EH (cell line): ENCODE measurements at places on chromosomes 7 and 10.

DNA sequence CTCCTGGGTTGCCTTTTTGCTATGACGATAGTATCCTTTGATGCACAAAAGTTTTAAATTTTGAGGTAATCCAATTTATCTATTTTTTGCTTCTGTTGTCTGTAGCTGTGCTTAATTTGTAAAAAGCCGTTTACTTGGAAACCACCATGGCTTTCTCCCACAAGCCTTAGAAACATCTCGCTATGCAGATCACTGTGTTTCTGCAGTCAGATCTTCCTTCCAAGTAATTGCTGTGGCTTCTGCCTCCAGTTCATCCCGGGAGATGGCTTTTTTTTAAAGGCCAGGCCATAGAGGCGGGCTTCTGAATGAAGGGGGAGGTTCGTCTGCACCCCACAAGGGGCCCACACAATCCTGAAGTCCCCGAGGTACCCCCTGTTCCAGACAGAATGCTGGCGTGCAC lies 48.3 kb upstream of the OCM2 start:
- DNase-seq = no peak

DNA sequence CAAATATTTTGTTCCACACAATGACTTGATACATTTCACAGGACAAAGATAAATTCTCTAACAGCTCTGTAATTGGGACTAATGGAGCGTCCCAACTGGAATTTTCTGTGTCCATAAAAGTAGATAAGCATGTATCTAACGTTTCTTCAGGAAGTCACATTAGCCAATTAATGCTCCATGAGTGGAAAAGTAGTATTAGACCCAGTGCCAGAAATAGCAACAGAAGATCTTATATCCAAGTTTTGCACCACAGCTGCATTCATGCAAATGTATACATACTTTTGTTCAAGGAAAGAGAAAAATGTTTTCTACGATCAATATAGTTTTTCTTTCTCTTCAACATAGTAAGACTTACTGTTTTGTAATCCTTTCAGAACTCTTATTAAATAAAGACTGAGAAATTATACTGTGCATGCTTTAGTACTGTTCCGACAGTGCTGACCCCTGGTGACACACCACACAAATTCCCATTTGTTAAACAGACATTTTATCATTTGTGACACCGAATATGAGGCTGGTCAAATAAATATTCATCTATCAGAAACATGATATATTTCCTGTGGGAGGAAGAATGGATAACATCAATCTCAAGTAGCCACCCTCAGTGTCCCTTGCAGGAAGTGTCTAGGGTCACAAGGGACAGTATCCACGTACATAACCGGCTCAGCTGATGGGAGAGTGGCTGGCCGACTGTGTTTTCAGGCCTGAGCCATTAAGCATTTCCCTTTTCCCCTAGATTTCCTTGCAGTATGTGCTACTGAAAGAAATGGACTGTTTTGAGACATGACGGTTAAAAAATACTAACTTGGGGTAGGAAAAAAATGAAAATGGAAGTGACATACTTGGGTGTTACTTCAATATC lies 102.1 kb upstream of the RSU1 start:
- DNase-seq = no peak

DNA sequence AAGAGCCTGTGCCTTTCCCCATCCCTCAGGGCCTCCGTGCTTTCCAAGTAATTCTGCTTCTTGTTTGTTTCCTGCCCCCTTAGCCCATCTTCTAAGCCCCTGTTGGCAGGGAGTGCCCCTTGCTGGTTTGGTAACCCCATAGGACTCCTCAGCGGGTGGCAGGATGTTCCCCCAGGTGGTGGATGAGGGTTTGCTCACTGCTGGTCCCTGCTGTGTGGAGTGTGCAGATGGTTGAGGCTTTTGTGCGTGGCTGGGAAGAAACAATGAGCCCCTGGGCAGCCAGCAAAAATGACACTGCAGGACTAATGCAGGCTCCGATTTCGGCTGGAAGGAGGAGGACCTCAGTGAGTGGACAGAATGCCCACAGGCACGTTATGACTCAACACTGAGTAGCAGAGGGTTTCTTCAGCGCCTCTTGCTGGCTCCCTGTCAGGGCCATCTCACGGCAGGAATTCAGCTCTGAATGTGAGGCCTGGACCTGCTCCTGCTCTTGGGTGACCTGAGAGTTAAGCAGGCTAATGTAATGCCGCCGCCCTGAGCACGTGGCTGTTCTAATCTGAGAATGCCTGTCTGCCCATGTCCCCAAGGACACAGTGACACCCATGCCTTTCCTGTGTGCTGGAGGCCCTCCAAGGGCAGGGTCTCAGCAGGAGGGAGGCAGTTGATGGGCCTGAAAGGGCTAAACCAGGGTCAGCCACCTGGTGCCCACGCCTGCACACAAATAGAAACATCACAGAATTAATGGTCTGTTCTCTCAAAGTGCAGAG lies 16.6 kb downstream of the BAG3 start:
- DNase-seq = peak; percentile 99

DNA sequence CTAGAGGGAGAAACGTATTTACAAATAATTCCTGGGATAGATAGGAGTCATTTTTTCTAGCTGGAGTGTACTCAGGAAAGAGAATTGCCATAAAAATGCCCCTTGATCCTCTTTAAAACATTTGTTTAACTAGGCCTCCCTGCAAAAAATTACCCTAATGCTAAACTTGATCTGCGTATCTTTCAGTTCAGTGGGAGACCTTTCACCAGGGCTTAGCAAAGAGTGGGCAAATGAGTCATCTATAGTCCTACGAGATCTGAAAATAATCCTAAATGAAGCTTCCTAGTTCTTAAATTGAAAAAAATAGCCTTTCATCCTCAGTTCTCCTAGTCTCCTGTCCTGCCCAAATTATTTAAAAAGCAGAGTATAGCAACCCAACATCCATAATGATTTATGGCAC lies 198.6 kb upstream of the FRMD4A start:
- no peak for DNase-seq

DNA sequence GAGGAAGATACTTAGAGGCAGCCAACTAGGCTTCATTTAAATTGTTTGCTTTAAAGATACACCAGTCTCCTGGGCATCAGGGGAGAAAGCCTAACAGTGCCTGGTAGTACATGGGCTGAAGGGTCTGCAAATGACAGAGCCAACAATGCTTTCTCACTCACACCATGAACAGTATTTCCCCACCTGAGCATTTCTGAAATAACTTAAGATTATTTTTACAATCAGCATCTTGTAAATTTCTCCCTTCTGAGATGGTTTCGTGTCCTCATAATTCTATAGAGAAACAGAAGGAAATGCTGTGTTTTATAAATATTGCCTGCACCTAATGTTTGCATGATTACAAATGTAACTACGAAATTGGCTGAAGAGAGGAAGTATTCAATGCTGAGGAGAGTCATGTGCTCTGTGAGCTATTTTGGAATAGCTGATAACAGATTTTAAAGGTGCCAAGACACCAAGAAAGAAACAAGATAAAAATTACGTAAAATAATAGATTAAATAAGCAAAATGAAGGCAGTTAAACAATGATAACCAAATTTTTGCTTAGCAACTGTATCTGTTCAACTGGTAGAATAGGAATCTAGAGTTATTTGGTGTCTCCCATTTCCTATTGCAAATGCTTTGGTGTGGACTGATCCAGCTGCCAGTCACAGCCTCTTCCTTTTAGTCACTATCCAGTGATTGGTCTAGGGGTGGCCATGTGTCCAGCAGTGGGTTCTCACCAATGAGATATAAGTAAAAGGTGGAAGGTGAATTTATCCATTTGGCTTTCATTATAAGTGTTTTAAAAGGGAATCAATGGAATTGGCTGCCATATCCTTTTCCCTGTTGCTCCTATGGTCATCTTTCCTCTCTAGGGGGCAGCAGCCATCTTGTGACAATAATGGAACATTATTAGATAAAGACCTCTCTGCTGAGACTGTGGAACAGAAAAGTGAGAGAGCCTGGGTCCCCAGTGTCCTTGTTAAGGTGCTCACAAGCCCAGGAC lies 167.9 kb upstream of the SLC26A5 start:
- peak; percentile 24 for DNase-seq

- DNase-seq = peak; percentile 100
These were observed 4.6 kb upstream of the SERPINE1 start for GRCh38 chr7:101121991-101122932.

DNA sequence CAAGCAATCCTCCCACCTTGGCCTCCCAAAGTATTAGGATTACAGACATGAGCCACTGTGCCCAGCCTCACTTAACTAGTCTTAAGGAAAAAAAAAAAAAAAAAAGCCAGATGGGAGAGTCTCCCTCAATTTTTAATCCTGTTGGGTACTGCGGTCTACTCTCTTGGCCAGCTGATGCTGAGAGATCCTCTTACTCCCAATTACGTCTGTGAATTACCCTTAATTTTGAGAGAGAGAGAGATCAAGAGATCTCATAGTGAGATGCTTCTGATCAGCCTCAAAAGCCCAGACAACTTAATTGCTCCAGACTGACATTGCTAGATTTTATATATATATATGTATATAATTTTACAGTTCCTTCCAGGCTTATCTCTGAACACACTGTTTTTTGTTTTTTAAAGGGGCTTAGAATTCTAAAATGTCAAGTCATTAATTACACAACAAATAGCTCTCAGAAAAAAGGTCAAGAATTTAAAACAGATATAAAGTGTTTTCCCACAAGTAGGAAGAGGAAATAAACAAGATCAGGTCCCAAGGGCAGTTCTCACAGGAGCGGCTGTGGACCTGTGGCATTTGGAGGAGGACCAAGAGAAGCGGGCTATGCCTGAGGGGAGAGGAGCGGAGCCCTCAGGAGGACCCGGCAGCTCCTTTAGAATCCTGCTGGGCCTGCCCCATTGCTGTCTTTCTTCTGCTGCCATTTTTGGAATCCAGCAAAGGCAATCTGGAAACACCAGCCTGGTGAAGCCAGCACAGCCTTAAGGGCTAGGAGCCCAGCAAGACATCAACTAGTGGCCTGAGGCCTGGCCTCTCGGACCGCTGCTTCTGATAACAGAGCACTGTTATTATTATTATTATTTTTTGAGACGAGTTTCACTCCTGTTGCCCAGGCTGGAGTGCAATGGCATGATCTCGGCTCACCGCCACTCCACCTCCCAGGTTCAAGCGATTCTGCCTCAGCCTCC lies 30.1 kb downstream of the DENND2A start:
- DNase-seq = peak; percentile 46

DNA sequence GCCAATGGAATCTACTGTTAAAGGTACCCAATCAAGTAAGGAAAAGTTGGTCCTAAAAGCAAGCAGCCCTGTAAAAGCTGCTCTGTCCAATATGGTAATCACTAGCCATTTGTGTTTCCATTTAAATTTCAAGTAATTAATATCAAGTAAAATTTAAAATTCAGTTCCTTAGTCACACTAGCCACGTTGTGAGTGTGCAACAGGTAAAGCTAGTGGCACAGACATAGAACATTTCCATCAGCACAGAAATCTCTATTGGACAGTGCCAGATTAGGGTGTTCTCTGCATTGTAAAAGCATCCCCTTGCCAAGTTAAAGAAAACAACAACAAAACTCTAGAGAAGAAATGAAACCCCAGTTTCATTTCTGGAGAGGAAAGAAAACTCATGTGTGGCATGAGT lies 4.4 kb downstream of the CAV1 start:
- DNase-seq = no peak

GRCh38 chr10:131477457-131478121 lies 166.1 kb upstream of the TCERG1L start:
- no peak for DNase-seq

DNA sequence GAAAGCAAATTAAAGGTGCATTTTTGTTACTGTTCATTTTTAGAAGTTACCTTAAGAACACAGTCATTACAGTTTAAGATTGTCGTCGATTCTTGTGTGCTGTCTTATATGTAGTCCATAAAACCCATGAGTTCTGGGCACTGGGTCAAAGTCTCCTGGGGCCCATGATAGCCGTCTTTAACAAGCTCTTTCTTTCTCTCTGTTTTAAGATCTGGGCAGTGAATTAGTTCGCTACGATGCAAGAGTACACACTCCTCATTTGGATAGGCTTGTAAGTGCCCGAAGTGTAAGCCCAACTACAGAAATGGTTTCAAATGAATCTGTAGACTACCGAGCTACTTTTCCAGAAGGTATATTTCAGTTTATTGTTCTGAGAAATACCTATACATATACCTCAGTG lies 90.7 kb upstream of the CAPZA2 start:
- no peak for DNase-seq

- DNase-seq = peak; percentile 39
These were observed 15.6 kb downstream of the ADAM8 start for GRCh38 chr10:133260895-133261725.

- no peak for DNase-seq
These were observed 176.7 kb downstream of the ADARB2 start for GRCh38 chr10:1560535-1561192.

DNA sequence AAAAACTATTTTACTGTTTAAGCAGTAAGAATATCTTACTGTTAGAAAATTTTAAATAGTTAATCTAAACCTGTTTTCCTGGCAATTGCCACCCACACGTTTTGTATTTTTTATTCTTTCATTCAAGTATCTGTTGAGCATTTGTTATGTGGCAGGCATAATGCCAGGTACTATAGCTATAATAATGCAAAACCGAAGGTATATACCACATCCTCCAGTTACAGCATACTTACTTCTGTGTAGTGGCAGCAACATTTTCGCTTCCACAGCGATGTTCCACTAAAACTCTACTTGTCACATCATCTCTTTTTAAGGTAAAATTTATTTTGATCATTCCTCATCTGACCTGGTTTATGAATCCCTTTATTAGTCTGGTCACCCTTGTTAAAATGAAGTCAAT lies 30.0 kb downstream of the WASL start:
- no peak for DNase-seq

- DNase-seq = peak; percentile 25
These were observed 71.3 kb downstream of the PFKFB3 start for GRCh38 chr10:6274040-6274439.

- DNase-seq = no peak
These were observed 21.1 kb upstream of the FOXI2 start for GRCh38 chr10:127715782-127716378.

DNA sequence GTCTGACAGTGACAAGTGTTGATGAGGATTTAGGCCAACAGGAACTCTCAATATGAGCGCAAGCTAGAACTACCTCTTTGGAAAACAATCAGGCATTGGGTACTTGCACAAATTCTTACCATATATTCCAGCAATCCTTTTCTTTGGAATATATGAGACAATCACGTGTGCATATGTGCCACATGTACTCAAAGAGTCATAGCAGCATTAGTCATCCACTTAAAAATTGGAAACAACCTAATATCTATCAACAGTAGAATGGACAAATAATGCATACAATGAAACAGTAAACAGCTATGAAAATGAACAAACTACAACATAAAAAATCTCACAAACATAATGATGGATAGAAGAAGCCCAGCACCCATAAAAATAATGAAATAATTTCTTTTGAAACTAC lies 179.7 kb downstream of the GLI3 start:
- DNase-seq = no peak
